ENCODE measurements at places on chromosomes 2 and 18.

- DNase-seq, result no peak
Observed at GRCh38 chr2:105809723-105810122, 65.0 kb downstream of the NCK2 start.

- no peak for DNase-seq
Observed at GRCh38 chr18:12086249-12086648, 7.4 kb upstream of the ANKRD62 start.

DNA sequence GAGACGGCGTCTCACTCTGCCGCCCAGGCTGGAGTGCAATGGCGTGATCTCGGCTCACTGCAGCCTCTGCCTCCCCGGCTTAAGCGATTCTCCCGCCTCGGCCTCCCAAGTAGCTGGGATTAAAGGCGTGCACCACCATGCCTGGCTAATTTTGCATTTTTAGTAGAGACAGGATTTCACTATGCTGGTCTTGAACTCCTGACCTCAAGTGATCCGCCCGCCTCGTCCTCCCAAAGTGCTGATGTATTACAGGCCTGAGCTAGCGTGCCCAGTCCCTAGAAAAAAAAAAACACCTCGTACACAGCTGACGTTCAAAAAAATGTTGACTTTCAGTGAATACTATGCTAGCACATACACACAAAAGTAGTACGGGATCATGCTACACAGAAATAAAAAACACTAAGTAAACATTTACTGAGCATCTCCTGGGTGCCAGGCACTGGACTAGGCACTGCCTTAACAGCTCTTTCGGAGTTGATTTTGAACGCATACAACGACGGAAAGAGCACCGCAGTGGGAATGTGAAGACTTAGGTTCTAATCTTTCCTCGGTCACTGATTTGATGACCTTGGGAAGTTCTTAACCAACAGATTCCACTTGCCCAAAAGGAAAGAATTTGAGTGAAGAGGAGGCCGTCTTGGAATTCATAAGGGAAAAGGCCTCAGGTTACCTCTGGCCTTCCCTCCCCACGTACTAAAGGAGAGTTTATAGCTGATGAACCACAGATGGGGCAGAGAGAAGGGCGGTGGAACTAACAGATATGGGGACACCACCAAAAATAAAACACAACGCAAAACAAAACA is 1.1 kb downstream of the DNAJC27 start:
- DNase-seq, result peak; percentile 15

DNA sequence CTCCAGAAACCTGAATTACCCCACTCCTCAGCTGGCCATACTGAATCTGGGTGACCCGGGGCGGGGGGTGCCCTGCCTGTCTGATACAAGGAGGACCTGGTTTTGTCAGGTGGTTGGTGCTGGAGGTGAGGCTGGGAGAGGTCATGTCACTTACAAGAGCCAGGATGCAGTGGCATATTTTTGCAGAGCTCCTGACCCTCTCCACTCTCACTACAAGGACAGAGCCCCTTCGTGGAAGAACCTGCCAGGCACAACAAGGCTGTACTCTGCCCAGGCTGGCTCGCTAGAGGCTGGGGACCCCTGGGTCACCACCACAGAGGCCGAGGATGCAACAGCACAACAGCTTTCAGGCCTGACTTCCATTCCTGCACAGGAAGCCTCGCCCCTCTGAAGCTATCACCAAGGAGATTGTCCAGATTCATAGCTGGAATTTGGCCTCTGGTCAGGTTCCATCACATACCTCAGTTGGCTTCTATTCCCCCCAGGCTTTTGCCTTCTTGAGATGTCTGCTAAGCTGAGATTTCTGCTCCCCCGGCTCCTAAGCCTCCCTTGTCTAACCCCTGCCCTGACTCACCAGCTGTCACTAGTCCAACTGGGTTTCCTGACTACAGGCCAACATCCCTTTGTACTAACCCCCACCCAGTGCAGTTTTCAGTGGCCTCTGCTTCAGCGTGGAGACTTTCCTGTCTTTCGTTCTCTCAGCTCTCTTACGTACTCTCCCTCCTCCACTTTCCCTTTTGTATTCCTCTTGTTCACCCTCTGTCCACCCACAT is 132.5 kb upstream of the EPAS1 start:
- DNase-seq, result peak; percentile 95

- no peak for DNase-seq
Observed at GRCh38 chr2:191933307-191934105, 86.6 kb upstream of the CAVIN2 start.

DNA sequence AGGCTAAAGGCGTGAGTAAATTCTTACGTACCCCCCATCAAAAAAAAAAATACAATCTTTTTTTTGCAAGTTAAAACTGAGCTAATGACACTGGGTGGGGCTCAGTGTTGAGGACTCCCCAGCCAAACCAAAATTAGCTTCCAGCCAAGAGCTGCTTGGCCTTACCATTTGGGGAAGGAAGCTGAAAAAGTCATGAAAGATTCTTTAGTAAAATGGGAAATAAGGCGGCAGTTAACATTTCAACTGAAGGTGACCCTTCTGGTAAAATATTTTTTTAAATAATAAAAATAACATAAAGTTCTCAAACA is 16.4 kb downstream of the SMAD7 start:
- DNase-seq, result no peak

GRCh38 chr2:10847008-10847407 is 34.4 kb upstream of the PDIA6 start:
- DNase-seq, result no peak

GRCh38 chr2:28558918-28559317 is 63.1 kb downstream of the PLB1 start:
- no peak for DNase-seq

GRCh38 chr2:237324405-237324831 is 89.5 kb downstream of the COL6A3 start:
- no peak for DNase-seq

DNA sequence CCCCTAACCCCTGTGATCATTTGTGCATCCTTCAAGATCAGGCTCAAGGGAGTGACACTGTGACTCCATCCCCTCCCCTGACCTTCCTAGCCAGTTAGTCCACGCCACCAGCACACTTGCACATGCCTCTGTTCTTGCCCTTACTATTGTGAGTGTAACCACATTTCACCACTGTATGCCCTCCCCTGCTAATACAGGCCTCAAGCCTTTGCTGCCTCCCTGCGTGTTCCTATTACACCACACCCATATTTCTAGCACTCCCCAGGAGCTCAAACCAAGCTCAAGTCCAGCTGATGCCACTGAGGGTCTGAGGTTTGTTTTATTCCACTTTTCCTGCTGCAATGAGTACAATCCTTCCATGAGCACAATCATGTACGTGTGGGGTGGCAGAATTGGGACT is 288.9 kb upstream of the FBXO11 start:
- DNase-seq, result no peak

DNA sequence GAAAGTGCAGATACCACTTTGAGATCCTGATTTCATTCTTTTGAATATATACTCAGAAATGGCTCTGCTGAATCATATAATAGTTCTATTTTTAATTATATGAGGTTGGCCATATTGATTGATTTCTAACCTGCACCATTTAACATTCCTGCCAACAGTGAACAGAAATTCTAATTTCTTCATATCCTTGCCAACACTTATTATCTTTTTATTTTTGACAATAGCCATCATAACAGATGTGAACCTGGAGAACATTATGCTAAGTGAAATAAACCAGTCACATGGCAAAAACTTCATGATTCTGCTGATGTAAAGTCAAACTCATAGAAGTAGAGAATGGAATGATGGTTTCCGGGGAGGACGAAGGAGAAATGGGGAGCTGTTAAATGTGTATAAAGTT is 344.5 kb upstream of the CYRIA start:
- DNase-seq, result no peak

- no peak for DNase-seq
Observed at GRCh38 chr2:211084352-211084751, 528.0 kb downstream of the CPS1 start.

GRCh38 chr2:120379916-120380893 is 34.3 kb downstream of the INHBB start:
- DNase-seq, result no peak

- DNase-seq, result no peak
Observed at GRCh38 chr2:172753610-172754009, 18.0 kb downstream of the RAPGEF4 start.

- no peak for DNase-seq
Observed at GRCh38 chr2:60529136-60529784, 24.2 kb downstream of the BCL11A start.

DNA sequence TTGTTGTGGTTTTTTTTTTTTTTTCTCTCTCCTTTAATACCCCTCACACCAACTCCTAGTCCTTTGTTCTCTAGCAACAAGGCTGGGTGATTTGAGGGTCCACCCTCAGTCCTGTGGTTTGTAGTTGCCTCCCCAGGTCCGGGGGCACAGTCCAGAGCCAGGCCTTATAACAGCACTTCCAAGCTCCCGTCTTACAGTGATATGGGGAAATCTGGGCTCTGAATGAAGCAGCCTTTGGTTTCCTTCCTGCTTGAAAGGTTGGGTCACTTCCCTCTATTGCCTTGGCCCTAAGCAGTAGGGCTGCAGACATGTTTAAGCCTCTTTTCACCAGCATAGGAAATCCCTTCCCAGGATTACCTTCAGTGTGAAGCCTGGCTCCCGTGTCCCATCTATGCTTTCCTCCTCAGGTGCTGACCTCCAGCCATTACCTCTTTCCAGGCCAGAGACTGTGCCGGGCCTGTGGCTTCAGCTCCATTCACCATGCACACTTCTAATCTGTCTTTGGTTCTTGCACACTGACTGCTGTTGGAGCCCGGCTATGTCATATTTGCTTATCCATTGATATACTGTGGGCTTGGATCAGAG is 21.2 kb upstream of the NTSR2 start:
- DNase-seq, result no peak

GRCh38 chr2:37558623-37559022 is 112.8 kb downstream of the CDC42EP3 start:
- DNase-seq, result no peak

GRCh38 chr18:35049111-35050027 is 8.2 kb downstream of the MAPRE2 start:
- no peak for DNase-seq

GRCh38 chr2:175445281-175445680 is 263.8 kb upstream of the ATP5MC3 start:
- DNase-seq, result no peak

DNA sequence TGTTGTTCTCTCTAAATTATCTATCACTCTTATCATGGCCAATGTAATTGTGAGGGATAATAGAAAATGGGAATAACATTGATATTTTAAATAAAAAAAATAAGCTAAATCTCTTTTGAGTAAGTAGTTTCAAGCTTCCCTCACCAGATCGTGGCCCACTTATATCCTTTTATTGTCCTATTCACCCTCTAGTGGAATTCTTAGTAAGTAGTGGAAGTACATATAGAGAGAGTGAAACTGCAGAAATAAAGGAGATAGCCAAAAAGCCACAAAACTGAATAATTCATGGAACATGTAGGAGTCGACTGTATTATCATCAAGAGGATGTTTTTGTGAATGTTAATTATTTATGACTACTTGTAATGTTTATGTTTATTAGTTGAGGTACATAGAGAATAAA is 66.1 kb upstream of the DTNA start:
- DNase-seq, result no peak

GRCh38 chr2:233266481-233266880 is 15.0 kb downstream of the ATG16L1 start:
- no peak for DNase-seq

GRCh38 chr2:165627470-165627869 is 158.0 kb downstream of the CSRNP3 start:
- peak; percentile 8 for DNase-seq

DNA sequence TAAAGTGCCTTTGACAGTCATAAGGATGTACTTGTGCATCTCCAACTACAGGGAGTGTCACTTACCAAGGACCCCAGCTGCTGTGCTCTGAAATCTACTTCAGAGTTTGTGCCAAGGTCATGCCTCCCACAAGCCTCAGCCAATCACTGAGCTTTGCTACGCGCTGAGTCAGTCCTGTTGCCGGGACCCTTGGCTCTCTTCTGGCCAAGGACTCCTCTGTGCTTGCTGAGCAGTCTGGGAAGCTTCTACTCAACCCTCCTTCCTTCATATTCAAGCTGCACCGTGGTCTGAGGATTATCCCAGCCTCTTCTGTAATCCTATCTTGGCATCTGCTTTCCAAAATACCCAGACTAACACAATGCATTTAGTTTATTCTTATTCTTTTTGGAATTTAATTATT is 398.9 kb upstream of the FANCL start:
- DNase-seq, result no peak

GRCh38 chr18:3715231-3716080 is 265.5 kb downstream of the TGIF1 start:
- DNase-seq, result no peak

GRCh38 chr2:74063486-74063885 is 78.8 kb downstream of the TET3 start:
- no peak for DNase-seq

- DNase-seq, result no peak
Observed at GRCh38 chr2:129436809-129437208, 542.7 kb upstream of the RAB6C start.

- DNase-seq, result no peak
Observed at GRCh38 chr2:10377052-10377746, 70.9 kb downstream of the ODC1 start.

- DNase-seq, result no peak
Observed at GRCh38 chr2:169162613-169163012, 93.2 kb downstream of the DHRS9 start.

DNA sequence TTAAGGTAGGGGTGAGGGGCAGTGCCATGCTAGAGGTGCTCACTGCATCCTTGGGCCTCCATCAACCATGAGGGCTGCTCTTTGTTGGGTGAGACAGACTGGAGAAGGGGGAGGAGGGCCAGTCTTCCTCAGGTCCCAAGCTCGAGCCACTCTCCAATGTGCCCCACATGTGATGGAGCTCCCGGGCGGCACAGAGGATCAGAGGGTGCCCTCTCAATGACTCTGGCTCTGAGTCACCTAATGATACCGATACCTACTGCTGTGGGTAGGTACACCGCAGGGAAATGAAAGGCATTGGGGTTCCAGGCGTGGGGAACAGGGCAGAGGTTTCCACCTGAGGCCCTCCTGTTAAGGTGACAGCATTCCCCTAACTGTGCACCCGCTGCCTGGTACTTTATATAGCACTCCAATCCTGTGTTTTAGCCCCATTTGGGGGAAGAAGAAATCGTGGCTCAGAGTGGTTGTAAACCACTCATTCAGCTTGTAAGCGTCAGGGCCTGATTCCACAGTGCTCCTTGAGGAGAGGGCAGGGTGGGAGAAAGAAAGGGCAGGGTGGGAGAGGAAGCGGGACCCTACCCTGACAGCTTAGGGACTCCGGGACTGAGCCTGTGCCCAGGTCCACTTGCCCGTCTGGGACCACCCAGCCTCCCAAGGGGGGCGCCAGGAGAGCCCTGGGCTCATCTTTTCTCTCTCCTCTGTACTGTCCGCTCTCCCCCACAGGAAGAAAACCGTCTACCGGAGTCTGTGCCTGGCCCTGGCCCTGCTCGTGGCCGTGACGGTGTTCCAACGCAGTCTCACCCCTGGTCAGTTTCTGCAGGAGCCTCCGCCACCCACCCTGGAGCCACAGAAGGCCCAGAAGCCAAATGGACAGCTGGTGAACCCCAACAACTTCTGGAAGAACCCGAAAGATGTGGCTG is 1.8 kb downstream of the B3GNT7 start:
- DNase-seq, result no peak

DNA sequence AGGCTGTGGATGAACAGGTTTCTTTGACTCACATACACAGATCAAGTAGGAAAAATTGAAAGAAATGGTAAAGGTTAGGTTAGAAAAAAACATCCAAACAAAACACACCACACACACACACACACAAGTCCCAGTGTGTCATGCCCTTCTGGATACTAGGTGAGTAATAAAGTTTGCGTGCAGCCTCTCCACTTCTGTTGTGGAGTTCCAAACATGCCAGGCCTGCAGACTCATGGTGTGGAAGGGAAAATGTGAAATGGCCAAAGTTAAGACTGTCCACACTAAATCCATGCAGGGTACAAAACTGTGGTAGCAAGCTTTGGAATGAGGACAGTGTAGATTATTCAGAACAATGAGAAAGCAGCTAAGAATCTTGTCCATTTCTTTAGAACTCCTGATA is 114.6 kb downstream of the IKZF2 start:
- DNase-seq, result no peak

Data from RWPE1 (cell line).